NCI-H146 (cell line): ENCODE measurements at places on chromosomes 13 and 19.

GRCh38 chr13:45623516-45624090, 8.1 kb upstream of the ERICH6B start:
- peak; percentile 28 for DNase-seq

DNA sequence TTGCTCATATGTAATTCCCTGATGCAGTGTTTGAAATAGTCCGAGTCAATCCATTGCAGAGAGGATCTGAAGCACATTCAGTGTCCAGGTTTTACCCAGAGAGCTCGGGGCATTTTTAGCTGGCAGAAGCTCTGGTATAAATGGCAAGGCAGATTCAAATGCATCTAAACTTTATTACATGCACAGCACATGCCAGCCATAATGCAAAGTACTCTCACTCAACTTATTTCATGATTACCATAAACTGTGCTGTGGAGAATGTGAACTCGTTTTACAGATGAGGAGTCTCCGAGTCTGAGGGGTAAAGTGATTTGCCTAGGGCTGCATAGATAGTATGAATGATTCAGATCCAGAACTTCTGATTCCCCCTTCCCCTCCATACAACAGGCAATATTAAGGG, 13.5 kb upstream of the CBY2 start:
- DNase-seq: no peak

DNA sequence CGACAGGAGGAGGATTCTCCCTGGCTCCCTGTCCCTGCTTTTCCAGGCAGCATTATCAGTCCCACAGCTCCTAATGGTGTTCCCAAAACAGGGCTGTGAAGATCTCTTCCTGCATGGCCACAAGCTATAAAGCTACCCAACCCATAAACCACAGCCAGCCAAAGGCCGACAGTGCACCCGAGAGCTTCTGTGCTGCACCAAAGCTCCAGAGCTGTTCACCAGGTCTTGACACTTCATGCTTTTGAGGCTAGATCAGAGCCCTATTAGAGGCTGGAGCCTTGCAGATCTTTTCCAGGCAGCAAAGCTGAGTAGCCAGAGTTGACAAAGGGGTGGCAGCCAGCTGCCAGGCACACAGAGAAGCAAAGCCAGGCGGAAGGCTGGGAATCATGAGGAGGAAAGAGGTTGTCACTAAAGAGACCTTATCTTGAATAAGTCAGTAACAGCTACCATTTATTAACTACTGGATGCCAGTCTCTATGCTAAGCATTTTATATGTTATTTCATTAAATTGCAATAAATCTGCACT, 180.4 kb downstream of the KATNAL1 start:
- no peak for DNase-seq

DNA sequence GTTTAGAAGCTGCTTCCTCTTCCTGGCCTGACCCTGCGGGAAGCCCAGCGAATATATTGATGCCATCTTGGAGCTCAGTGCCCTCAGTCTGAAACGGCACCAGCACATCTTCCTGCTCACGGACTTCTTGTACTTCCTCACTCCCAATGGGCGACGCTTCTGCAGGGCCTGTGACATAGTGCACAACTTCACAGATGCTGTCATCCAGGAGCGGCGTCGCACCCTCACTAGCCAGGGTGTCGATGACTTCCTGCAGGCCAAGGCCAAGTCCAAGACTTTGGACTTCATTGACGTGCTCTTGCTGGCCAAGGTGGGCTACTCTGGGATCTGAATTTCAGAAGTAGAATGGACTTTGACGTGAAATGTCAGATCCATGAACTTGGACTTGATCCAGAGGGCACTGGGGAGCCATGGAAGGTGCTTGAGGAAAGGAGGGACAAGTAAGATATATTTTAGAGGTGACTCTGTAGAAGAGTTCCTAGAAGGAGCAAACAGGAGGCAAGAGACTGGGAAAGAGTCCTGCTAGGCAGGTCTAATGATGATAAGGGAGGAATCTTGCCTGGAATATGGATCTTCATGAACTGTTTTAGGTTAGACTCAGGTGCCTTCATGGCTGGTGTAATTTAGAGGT, 38.4 kb upstream of the CYP4F8 start:
- no peak for DNase-seq

DNA sequence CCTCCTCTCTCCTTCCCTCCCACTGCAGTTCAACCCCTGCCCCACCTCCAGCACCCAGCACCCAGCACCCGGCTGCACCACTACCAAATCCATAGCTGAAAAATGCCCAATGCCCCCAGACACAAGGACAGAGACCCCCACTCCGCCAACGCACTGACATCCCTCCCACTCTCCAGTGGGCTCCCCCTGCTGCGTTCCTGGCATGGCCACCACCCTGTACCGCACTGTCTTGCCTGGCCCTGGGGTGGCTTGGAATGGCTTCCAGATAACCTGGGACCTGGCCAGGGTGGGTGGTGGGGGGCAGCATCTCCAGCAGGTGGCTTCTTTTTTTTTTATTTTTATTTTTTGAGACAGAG, 5.8 kb upstream of the MKNK2 start:
- no peak for DNase-seq

DNA sequence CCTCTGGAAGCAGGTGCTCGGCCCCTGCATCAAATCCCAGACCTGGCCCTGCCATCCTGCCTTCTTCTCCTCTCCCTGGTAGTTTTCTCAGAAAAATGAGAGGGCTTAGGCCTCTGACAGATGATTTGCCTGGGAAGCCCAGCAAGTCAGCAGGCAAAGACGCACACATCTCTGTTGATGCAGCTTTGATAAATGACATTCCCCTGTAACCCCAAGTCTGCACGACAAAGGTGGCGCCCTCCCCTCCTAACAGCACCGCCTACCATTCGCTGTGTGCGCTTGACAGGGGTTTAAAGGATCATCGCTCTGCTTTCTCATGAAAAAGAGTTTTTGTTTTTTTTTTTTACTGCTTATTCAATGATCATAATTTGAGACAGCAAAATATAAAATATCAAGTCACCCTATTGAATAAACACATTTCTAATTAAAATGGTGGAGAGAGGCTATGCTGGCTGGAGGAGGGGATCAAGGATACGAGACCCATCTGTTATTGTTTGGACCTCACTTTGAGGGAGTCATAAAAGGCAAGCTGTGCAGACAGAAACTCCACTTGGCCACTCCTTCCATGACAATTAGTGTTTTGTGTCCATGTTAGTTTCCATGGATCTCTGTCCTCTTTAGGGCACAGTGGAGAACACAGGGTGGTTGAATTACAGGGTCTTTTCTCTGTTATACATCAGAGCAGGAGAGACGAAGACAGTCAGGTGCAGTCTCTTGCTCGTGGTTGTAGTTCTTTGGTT, 126.1 kb downstream of the FGF9 start:
- no peak for DNase-seq

GRCh38 chr13:108346376-108346775, 76.9 kb downstream of the TNFSF13B start:
- peak; percentile 59 for DNase-seq

DNA sequence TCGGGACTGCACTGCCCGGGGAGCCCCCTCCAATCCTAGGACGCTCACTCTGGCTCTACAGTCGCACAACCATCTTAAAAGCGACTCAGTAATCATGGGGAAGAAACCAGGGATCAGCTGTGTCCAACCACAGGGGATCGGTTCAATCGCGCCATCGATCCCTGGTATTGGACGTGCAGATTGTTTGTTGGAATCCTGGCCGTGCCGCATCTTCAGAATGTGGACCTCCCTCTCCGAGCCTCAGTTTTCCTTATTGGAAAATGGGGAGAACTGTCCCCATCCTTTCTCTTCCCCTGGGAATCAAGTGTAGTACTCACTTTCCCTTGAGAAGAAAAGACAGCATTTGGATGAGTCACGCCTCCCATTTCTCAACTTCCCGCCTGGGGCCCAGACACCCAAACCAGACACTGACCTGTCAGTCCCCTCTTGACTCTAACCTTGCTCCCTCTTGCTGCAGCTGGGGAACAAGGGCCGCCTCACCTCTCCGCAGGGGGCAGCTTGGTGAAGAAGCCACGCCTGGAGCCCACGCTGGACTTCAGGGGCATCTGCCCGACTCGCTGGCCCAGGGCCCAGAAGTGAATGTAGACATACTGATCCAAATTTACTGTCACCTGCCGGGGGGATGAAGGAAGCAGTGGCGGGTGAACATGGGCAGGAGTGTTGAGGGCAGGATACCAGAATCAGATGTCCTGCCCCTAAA, 17.6 kb downstream of the EMP3 start:
- no peak for DNase-seq
